H54 (cell line): ENCODE measurements at places on chromosomes 11 and 22.

DNA sequence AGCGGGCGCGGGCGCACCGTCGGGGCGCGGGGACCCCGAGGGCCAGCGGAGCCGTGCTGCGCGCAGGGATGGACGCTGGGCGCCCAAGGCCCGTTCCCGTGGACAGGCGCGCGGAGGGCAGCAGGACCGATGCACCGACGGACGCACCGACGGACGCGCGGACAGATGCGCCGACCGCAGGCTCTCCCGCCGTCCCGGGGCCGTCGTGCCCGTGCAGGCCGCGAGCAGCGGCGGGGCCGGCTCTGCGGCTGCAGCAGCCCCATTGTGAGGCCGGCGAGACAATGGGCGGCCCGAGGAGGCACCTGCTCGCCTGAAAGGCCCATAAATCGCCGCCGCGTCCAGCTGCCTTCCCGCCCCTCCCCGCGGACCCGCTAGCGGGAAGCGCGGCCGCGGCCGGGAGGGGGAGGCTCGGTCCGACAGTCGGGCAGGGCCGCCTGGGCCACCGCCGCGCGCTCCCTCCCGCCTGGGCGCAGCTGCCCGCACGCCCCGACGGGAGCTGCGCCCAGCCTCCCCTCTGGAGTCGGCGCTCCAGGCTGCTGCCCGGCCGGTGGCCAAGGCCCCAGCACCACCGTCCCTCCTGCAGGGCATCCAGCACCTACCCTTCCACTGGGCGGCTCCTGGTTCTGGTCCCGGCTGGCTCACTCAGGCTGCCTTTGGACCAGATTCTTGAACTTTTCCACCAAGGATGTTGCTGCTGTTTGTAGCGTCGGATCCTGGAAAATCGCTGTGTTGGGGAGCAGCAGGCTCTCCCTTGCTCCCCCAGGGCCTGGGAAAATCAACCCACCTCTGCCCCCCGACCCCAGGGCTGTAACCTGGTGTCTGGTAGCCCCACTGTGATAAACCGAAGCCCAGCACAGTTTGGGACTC, 15.8 kb downstream of the CDKN1C start:
- no peak for DNase-seq

DNA sequence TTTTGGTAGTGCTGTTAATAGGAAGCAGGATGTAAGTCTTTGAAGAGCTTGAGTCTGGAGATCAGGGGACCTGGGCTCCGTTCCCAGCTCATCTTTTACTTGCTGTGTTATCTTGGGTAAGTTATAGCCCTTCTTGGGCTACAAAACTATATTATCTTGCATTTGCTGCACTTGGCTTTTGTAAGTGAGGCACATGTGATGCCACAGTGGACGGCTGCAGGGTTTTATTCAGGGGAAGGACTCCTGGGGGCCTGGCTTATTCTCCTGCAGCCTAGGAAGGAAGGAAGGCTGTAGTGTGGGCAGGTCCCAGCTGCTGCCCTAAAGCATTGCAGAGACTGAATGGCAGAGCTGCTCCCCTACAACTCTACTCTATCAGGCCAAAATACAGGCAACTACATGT, 6.4 kb downstream of the CD82 start:
- no peak for DNase-seq

- DNase-seq, result peak; percentile 22
Observed at GRCh38 chr11:35214792-35215193, 75.8 kb downstream of the CD44 start.

- no peak for DNase-seq
Observed at GRCh38 chr11:44833877-44834452, 107.2 kb downstream of the TSPAN18 start.

DNA sequence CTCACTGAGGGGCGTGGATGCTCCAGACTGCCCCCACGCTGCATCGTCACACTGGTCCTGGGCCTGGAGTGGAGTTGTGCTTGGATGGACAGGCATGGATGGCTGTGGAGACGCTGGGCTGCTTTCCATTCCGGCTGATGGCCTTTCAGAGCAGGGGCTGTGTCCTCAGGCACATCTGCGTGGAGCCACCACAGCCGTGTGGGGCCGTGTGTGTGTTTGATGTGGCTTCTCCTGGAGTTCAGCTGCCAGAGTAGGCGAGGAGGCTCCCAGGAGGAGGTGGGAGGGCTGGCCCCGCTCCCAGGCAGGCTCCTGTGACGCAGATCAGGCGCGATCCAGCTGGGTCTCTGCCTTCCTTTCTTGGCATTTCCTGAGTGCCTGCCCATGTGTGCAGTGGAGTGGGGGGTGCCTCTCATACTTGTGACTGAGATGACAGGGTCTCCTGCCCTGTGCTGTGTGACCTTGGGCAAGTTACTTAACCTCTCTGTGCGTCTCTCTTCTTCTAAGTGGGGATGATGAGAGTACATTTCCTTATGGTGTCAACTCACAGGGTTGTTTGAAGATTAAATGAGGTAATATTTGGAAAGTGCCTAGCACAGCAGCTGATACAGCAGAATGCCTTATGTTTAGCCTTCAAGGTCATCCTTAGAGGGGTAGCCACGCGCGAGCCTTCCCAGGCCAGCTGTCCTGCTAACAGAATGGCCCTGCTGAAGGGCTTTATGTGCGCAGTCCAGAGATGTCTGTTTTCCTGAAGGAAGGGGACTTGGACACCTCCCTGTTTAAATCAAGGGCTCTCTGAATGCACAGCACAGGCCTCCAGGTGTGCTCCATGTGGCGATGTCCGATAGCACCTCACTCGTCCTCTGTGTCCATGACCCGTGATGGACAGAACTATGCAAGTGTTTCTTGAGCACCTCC, 33.5 kb downstream of the GLB1L2 start:
- DNase-seq, result no peak
